ENCODE measurements at places on chromosomes 7 and 10.

- no peak for DNase-seq
These were observed 21.9 kb downstream of the WIPI2 start for GRCh38 chr7:5211730-5212482.

GRCh38 chr7:122896509-122896908 lies 10.2 kb upstream of the CADPS2 start:
- DNase-seq, result no peak

DNA sequence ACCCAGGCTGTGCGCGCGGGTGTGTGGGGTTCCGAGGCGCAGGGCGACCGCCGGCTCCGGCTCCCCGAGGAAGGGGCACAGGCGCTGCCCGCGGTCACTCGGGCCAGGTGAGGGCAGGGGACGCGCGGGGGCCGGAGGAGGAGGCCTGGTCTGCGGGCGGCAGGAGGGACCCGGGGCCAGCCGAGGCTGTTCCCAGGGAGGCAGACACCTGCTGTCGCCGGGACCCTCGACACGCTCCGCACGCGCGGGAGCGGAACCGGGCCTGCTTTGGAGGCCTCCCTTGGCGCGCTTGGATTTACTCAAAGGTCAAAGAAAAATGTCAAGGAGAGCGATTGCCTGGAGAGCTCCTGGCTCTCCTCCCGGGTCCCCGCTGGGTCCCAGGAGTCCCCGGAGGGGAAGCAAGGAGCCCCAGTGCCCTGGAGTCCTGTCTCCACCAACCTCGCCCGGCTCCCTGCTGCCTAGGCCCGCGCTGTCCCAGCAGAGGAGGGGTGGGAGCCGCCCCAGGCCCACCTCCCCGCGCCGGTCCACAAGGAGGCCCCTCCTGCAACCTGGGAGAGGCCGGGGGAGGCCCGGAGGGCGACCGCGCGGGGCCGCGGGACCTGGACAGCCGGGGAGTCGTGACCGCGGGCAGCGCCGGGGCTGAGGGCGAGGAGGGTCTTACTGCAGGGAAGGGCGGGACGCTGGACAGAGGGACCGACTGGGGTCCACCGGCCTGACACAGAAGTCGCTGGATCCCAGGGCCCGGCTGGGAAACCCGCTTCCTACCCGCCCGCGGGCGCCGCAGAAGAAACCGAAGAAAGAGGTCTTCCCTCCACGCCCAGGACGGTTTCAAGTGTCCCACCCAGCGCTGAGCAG lies 348.9 kb downstream of the DNAJB6 start:
- DNase-seq, result no peak

GRCh38 chr7:151756076-151756731 lies 120.7 kb downstream of the PRKAG2 start:
- no peak for DNase-seq

DNA sequence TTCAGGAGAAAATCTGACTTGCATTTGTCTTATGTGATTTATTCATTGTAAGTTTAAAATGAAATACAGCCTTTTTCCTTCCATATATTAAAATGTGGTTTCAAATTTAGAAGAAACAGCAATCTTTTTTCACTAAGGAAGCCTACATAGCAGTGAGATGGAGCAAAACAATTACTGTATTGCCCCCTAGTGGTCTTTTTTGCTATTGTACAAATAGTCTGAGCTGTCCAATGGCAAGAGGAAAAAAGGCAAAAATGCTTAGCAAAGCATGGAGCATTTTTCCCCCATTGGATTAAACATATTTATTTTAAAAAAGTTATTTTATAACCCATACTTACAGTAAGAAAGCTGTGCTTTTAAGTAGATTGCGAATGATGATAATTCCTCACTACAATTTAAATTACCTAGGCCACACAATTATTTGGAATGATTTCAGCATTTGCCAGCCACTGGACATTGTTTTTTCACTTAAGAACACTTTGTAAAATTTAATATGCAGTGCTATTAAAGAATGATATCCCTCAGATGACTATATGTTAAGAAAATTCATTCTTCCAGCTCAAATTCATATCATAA lies 119.5 kb downstream of the CPED1 start:
- DNase-seq, result peak; percentile 46

DNA sequence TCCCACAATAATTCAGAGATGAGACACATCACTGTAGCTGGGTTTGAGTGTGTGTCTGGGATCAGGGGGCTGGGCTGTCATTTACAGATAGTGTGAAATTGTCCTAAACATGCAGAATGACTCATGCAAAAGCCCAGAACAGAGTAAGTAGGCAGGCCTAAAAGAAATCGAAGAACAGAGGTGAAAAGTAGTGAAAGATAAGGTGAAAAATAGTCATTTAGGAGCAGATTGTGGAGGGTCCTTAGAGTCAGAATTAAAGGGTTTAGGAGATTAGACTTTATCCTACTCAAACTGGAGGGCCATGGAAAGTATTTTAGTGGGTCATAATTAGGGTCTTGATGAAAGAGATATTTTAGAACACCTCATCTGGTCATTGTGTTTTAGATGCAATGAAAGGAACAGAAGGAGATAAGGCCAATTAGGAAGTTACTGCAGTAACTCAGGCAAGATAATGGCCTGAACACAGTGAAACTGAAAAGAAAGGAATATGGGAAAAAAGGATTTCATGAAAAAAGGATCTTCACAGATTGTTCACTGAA lies 58.3 kb upstream of the NEBL start:
- no peak for DNase-seq

DNA sequence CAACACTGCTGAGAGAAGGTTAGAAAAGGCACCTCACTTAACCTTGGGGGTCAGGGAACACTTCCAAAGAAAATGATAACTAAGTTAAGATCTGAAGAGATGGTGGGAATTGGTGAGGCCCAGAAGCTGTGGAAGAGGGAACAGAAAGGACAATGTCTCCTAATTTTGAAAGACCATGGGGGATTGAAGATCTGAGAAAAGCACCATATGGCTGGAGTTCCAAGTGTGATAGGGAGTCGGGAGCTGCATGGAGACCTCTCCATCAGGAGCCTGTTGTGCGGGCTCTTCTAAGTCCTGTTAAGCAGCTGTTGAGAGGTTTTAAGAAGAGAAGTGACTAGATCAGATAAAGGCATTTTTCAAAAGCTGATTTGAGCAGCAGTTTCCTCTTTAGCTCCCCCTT lies 254.3 kb downstream of the CDK14 start:
- DNase-seq, result no peak

- DNase-seq, result no peak
These were observed 42.3 kb downstream of the TBXAS1 start for GRCh38 chr7:139871331-139871730.

GRCh38 chr10:99266383-99266782 lies 30.7 kb upstream of the HPSE2 start:
- no peak for DNase-seq

DNA sequence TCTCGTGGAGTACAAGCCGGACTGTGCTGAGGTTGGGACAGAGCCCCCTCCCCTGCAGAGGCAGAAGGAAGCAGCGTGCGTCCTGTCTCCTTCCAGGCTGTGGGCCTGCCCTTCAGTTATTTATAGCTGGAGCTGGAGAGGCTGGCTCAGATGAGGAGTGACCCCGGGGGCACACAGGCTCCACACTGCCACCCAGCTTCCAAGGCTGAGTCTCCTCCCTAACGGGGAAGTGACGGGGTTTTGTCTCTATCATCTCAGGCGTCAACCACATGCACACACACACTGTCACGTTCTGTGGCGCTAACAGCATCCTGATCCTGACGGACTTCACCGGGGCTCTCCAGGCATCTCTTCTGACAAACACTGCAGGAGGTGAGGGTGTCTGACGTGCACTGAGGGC lies 25.4 kb downstream of the AMZ1 start:
- DNase-seq, result no peak

DNA sequence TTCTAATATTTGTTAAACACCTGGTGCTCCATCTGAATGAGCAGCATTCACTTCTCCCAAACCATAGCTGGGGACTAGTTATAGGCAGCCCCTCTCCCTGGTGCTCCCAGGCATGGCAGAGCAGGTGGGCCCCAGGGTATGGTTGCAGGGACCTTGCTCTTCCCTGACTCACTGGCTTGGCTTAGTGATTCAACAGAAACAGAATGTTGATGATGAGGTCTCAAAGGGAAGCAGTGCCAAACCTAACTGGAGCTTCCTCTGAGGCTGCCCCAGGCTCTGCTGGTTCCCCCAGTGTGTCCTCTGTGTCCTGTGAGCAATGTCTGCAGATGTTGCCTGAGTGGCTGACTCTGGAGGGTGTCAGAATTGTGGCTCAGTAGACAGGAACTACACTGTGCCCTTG lies 3.7 kb downstream of the GPR26 start:
- DNase-seq, result no peak

DNA sequence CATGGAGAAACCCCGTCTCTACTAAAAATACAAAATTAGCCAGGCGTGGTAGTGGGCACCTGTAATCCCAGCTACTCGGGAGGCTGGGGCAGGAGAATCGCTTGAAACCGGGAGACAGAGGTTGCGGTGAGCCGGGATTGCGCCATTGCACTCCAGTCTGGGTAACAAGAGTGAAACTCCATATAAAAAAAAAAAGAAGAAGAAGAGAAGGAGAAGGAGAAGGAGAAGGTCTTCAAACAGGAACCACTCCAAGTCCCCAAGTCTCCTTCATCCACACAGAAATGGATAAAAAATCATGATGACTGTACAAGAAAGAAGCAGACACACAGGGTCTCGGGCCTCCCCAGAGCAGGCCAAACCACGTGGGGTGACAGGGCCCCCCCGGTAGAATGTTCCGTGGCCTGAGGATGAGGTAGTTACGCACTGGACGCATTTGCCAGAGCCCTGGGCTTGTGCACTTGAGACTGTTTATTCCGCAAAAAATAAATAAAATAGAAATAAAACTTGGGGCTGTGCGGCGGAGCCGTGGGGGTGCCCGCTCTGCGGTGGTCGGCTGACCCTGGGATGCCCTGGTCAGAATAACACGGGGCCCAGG lies 15.8 kb downstream of the VENTX start:
- DNase-seq, result no peak

DNA sequence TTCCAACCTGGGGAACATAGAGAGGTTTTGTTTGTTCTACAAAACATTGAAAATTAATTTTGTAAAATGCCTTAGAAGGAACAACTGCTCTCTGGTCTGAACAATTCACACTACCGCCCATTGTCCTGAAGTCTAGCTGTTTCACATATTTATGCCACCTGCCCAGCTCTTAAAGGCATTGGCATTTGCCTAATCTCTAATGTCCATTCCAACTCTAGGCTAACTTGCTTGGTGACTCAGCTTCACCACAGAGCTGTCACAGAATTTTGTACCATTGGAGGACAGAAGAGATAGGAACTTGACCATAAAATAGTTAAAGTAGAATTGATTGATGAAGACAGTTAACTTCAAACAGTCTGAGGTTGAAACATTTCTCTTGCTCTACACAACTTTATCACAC lies 53.5 kb upstream of the PPP1R17 start:
- no peak for DNase-seq

- DNase-seq, result no peak
These were observed 82.8 kb upstream of the ADO start for GRCh38 chr10:62721687-62722086.

DNA sequence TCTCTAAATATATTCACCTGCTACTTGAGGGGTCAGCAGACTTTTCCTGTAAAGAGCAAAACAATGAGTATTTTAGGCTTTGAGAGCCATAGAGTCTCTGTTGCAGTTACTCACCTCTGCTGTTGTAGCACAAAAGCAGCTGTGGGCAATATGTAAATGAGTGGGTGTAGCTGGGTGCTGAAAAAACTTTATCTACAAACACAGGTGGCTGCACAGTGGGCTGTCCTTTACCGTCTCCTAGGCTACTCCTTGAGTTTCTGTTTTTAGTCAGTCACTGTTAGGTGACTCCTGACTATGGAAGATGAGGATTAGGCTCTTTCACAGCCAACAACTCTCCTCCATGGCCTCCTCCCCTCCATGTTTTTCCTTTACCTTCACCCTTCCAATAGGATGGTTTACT lies 286.1 kb upstream of the C7orf33 start:
- DNase-seq, result no peak

- no peak for DNase-seq
These were observed 167.5 kb upstream of the MEOX2 start for GRCh38 chr7:15853832-15854470.

GRCh38 chr10:34474555-34475273 lies 340.4 kb downstream of the PARD3 start:
- DNase-seq, result no peak

DNA sequence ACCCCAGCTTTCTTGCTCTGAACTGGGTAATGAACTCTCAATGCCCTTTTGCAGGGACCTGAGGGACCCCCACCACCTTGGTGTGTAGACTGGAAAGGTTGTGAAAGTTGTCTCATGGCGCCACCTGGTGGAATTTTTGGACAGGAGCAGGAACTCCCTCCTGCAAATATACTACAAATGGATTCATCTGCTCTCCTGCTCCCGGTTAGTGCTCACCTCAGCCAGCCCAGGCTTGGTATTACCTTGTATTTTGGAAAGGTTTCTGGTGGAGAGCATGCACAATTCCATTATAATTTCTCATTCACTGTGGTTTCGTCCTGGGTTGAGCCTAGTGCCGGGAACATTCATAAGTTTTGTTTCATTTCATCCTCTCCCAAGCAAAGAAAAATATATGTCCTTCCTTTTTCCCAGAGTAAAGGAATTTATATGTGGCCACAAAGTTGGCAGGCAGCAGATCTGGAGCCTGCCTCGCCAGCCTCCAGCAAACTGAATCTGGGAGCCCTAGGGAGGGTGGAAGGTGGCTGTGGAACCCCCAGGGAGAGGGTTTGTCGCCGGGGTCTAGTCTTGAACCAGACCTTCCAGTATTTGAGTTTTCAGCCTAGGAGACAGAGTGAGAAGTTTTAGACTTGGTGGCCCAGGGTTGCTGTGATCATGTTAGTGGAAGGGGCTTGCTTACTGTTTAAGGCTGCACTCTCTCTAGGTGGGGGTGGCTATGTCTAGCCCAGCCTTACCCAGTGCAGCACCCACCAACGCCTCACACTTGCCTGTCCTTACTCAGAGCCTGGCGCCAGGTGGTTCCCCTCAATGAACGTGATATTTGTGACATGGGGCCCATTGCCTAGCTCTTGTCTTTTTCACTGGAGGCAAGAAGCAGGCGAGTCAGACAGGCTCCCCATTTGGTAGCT lies 9.5 kb downstream of the FAM241B start:
- no peak for DNase-seq
